ENCODE measurements at places on chromosomes 11 and 22. TPM values are rescaled to one million over a fixed set of nuclear protein-coding genes. Genes with fewer than 3 reads are reported as not detected.
A peak's percentile ranks its signal among the peaks of the same experiment; 100 is the strongest.

GRCh38 chr11:45275828-45276227 lies 10.3 kb downstream of the SYT13 start:
- DNase-seq = peak; percentile 27
- peaks cover 45% of the 10 kb centered on the region for H3K27me3 ChIP-seq
- H3K27ac ChIP-seq = no peak overlapping the region

DNA sequence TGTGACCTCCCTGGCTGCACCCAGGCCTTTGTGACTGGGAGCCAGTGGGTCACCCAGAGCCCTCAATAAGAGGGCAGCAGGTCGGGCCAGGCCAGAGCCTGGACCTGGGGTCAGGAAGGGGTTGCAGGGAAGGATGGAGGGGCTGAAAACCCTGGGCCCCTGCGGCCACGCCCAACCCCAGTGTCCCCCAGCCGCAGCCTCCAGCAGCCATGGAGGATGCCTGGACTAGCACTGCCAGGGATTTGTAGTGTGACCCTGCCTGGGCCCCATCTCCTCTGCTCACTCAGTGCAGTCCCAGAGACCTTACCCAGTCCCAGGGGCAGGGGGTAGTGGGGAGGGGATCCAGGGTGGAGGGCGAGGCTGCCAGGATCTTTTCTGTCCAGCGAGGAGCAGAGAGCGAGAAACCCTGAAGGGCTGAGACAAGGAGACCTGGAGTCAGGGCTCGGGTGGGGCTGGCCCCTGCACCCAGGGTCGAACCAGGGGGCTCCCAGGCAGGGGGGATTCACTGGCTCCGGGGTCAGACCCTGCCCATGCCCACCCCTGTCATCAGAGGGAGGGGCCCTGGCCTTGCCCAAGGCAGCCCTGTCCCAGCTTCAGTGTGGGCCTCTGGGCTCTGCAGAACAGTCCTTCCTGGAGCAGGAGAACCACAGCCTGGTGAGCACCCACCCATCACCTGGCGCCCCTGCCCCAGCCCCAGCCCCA lies 187.5 kb downstream of the IGLL1 start:
- no peaks in the 10 kb centered on the region for H3K4me1 ChIP-seq
- H3K4me3 ChIP-seq = no peak overlapping the region
- DNase-seq = no peak
- no peaks in the 10 kb centered on the region for H3K36me3 ChIP-seq
- no peaks in the 10 kb centered on the region for H3K27me3 ChIP-seq
- no peak overlapping the region for H3K27ac ChIP-seq

DNA sequence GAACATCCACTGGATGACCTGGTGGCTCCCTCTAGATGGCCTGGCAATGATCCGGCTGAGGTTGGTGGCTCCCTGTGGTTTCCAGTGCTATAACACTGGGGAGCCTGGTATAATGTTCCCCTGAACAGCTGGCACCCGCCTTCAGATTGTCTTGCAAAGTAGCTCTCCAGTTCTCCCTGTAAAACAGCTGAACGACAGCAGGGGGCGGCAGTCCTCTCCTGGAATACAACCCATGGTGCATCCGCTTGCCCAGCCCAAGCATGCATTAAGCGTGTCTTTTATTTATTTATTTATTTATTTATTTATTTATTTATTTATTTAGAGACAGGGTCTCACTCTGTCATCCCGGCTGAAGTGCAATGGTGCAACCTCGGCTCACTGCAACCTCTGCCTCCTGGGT lies 258.9 kb downstream of the BUD13 start:
- DNase-seq = peak; percentile 62
- H3K4me1 ChIP-seq = no peaks in the 10 kb centered on the region
- H3K27ac ChIP-seq = no peak overlapping the region
- no peak overlapping the region for H3K4me3 ChIP-seq
- no peaks in the 10 kb centered on the region for H3K36me3 ChIP-seq

- peaks cover 2% of the 10 kb centered on the region for H3K27me3 ChIP-seq
- no peaks in the 10 kb centered on the region for H3K36me3 ChIP-seq
- H3K27ac ChIP-seq = no peak overlapping the region
- peaks cover 26% of the 10 kb centered on the region for H3K4me1 ChIP-seq
- no peak overlapping the region for H3K4me3 ChIP-seq
Measured at GRCh38 chr11:112523477-112523876, 262.8 kb upstream of the PLET1 start.

GRCh38 chr11:64240435-64241240 lies at the start of gene FKBP2:
Gene FKBP2 (plus strand): TSS chr11:64241095. CDS start chr11:64242388, 1,293 bp downstream.
- H3K27ac ChIP-seq = peak within 1 kb of the TSS; percentile 85
- H3K27me3 ChIP-seq = no peaks in the 10 kb centered on the region
- DNase-seq = peak; percentile 99
- H3K36me3 ChIP-seq = no peaks in the 10 kb centered on the region
- peak within 1 kb of the TSS; percentile 75 for H3K4me3 ChIP-seq

- peaks cover 38% of the 10 kb centered on the region for H3K4me1 ChIP-seq
- peak; percentile 87 for DNase-seq
- 0 out of 2 replicates have a peak overlapping the region, but pooled peaks have one; percentile 9 for H3K4me3 ChIP-seq
- no peaks in the 10 kb centered on the region for H3K27me3 ChIP-seq
- peak overlapping the region; percentile 73 for H3K27ac ChIP-seq
Measured at GRCh38 chr22:38177926-38178604, 3.6 kb downstream of the PLA2G6 start.

GRCh38 chr11:60182541-60183330 lies at the start of gene MS4A6A:
Gene MS4A6A (minus strand): TSS chr11:60183083. CDS start chr11:60181727, 1,356 bp downstream.
- H3K4me3 ChIP-seq = no peak within 1 kb of the TSS
- H3K27ac ChIP-seq = no peak within 1 kb of the TSS
- no peaks in the 10 kb centered on the region for H3K4me1 ChIP-seq
- H3K27me3 ChIP-seq = no peaks in the 10 kb centered on the region
- H3K36me3 ChIP-seq = no peaks in the 10 kb centered on the region

- H3K27ac ChIP-seq = no peak overlapping the region
- H3K4me1 ChIP-seq = peaks cover 12% of the 10 kb centered on the region
- no peaks in the 10 kb centered on the region for H3K27me3 ChIP-seq
Measured at GRCh38 chr11:110081462-110082376, 11.5 kb upstream of the ZC3H12C start.

IGSF9B gene
- total RNA-seq = not detected

MPEG1 gene
- total RNA-seq = not detected

MRGPRX4 gene
- total RNA-seq = not detected

C11orf42 gene
- total RNA-seq = not detected

HORMAD2 gene
- total RNA-seq = not detected

MMP12 gene
- 0.76 TPM for total RNA-seq

LRP4 gene
- total RNA-seq = 2.9 TPM

ATM gene
- 109 TPM for total RNA-seq

MYO7A gene
- total RNA-seq = not detected
